ENCODE measurements at places on chromosomes 7 and 10. TPM values are rescaled to one million over a fixed set of nuclear protein-coding genes. Genes with fewer than 3 reads are reported as not detected.

The PAPOLB gene
- total RNA-seq = not detected

- DNase-seq = no peak
These were observed 1.2 kb upstream of the LRMDA start for GRCh38 chr10:75430000-75430763.

DNA sequence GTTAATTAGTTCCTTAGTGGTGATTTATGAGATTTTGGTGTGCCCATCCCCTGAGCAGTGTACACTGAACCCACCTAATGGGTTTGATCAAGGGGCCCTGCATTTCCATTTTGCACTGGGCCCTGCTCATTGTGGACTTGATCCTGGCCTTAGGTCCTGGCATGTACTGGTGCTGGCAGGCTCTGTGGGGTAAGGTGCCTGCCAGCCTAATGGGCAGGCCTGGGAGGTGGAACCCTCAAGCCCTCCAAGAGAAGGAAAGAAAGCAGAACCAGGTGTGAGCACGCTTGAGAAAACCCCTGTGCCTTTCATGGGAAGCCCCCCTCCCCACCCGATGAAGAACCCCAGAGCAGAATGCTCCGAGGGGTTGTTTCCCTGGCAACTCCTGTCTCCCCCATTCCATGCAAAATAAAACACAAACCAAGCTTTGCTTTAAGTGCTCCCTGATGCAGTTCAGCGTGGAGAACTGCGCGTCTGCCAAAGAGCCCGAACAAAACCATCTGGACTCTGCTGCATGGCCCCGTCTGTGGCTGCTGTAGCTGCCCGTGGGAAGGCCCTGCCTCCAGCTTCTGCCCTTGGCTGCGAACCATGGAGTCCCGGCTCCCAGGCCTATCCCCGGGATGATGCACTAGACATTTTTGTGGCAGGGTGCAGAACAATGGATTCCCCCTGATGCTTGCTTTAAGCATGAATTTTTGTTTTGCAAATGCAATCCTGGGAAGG is 123.3 kb downstream of the PRPF18 start:
- DNase-seq = no peak

- DNase-seq = no peak
These were observed 220.4 kb downstream of the DOCK4 start for GRCh38 chr7:111985798-111986197.

- no peak for DNase-seq
These were observed 92.4 kb downstream of the GLI3 start for GRCh38 chr7:42144604-42145003.

The SGCE gene
- total RNA-seq = 0.55 TPM

GRCh38 chr7:158758586-158759244 is 54.1 kb upstream of the NCAPG2 start:
- DNase-seq = no peak

DNA sequence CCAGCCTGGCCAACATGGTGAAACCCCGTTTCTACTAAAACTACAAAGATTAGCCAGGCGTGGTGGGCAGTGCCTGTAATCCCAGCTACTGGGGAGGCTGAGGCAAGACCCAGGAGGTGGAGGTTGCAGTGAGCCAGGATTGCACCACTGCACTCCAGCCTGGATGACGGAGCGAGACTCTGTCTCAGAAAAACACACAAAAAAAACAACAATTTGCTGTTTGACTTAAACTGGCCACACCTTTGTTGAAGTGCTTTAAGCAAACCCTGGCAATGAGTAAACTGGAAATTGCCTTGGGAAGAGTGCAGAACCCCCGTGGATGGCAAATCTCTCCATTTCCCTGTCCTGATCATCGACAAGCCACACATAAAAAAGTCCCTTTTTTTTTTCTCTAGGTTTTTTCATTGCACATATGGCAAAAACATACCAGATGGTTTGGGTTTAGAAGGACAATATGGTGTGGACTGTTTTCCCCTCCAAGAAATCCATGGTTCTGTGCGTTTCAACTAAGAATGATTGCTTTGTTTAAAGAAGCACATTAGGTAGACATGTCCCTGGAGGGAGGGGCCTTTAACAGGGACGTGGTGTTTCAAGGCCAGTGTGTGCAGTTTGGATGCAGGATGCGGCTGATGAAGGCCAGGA is 76.9 kb downstream of the NRP1 start:
- no peak for DNase-seq

DNA sequence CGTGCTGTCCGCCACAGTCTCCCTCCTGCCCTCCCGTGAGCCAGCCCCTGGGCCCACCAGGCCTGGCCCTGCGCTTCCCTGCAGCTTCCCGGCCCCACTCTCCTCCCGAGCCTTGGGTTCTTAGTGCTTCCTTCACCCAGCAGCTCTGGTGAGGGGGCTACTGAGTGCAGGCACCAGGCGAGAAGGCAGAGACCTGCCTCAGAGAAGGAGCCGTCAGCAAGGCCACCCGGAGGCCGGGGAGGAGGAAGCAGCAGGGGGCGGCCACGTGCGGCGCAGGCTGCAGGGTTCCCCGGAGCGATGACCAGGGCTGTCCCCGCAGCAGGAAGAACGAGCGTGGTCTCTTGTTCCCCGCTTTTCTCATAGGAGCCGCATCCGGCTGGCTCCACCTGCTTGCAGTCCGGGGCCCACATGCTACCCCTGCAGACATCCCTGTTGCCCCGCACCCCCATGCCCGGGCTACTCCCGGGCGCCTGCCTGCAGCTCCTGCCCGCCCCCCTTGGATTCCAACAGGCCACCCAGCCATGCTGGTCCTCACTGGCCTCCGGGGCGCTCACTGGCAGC is 20.5 kb downstream of the YKT6 start:
- DNase-seq = no peak

The GPR146 gene
- 10.1 TPM for total RNA-seq

The CCL24 gene
- total RNA-seq = not detected

The ERV3-1 gene
- total RNA-seq = 18.4 TPM

The KIAA1549 gene
- 0.06 TPM for total RNA-seq

GRCh38 chr10:103648251-103648635 is 154.7 kb downstream of the NEURL1 start:
- DNase-seq = no peak

The CPA4 gene
- not detected for total RNA-seq

The STOX1 gene
- total RNA-seq = 0.35 TPM

GRCh38 chr7:90717296-90718060 is 121.4 kb downstream of the CDK14 start:
- no peak for DNase-seq

The ZNF239 gene
- 6.2 TPM for total RNA-seq

DNA sequence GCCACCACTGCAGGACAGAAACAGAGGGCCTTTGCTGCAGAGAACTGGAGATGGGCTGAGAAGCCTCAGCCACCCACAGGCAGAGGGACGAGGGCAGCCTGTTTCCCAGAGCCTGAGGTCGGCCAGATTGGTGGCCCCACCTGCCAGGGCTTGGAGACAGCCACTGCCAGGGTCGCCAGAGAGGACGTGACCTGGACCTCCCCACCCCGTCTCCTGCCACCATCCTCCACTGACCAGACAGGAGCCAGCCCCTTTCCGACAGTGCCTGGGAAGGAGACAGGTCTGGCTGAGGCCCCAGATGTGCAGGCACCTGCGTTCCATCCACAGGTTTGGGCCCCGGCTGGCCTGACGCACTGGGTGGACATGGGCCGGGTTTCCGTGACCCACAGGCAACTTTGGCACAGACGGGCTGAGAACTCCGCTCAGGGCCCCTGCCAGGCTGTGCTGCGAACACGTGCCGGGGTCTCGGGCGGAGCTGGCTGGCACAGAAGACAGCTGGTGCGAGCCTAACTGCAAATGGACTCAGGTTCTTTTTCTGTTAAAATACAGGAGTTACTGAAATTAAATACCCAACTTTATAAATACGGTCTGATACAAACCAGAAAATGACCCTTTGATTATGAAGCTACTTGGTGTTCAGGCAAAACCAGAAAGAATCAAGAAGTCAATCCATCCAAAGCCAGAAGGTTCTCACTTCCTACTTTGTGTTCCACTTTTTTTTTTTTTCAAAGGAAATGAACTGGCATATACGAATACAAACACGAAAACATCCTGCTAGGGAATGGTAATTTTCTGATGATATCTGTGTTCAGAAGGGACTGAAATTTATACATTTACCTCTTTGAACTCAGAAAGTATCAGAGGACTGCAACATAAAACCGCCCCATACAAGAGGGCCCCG is 6.9 kb downstream of the COX19 start:
- DNase-seq = no peak

The PDK4 gene
- 0.35 TPM for total RNA-seq

The SRGN gene
- 133 TPM for total RNA-seq

DNA sequence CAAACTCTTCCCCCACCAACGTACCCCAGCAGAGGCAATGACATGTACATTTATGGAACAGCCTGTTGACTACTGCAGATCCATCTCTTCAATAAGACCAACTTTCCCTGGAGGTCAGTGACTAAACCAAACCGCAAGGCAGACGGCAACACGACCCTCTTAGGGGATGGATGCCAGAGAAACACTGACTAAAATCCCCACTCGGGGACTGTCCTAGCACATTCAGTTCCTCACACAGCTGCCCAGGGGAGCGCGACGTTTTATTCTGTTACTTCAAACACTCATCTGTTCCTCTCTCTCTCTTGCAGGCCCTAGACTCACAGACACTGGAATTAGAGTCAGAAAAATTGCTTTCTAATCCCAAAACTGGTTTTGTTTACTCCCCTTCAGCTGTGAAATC is 146.5 kb upstream of the PRSS1 start:
- no peak for DNase-seq

DNA sequence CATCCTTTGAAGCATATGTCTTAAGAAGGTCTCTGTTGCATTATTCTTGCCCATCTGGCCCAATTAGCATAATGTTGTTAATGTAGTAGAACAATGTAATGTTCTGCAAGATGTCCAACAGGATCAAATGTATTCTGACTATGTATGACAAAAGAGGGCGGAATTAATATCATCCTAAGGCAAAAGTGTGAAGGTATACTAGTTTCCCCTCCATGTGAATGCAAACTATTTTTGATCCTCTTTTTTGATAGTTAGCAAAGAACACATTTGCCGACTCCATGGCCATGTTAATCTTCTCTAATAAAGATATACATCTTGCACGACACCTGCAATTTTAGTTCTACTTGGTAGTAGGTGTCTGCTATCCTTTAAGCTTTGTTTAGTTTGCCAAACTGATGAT is 157.6 kb downstream of the ATRNL1 start:
- DNase-seq = no peak

DNA sequence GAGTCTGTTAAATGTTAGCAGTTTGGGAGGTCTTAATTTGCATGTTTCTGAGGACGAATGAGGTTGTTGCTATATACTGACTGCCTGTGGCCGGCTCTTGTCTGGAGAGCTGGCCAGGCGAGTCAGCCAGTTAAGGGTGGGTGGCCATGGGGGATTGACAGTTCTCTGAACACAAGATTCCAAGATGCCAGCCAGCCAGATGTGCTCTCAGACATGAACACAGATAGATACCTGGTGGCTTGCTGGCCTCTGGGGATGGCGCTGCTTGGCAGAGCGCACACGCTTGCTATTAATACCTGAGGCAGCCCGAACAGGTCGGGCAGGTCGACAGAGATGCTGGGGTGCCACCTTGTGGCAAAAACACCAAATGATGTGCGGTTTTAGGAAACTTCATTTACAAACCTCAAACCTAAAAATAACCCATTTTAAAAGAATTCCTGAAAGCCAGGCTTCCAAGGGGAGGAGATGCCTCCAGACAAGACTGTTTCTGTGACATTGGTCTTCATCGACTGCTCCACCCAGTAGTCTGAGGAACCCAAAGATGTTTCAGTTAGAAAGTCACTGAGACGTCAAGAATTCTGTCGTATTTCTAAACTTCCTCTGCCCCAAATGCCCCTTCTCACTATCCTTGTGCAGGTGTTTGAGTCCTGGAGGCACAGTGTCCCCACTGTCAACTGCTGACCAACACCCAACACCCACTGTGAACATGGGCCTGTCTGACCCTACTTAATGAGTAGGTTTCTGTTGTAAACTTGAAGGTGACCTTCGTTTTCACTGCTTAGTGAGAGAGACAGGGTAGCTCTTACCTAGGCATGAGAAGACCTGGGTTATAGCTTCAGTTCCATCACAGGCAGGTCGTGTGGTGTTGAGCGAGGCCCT is 123.4 kb downstream of the NT5C2 start:
- peak; percentile 69 for DNase-seq

DNA sequence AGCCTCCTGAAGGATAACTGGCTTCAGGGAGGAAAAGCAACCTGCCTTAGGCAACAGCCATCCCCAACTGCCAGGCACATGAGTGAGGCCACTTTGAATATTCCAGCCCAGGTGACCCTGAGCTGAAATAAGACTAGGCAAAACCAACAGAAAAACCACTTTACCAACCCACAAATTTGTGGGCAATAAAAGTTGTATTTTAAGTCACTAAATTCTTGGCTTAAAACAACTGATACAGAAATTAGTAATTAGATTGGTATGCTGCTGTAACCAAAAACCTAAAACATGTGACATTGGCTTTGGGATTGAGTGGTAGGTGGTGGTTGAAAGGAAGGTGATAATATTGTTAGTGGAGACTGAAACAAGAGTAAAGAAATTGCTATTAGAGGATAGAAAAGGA is 39.9 kb downstream of the ABCB4 start:
- no peak for DNase-seq

DNA sequence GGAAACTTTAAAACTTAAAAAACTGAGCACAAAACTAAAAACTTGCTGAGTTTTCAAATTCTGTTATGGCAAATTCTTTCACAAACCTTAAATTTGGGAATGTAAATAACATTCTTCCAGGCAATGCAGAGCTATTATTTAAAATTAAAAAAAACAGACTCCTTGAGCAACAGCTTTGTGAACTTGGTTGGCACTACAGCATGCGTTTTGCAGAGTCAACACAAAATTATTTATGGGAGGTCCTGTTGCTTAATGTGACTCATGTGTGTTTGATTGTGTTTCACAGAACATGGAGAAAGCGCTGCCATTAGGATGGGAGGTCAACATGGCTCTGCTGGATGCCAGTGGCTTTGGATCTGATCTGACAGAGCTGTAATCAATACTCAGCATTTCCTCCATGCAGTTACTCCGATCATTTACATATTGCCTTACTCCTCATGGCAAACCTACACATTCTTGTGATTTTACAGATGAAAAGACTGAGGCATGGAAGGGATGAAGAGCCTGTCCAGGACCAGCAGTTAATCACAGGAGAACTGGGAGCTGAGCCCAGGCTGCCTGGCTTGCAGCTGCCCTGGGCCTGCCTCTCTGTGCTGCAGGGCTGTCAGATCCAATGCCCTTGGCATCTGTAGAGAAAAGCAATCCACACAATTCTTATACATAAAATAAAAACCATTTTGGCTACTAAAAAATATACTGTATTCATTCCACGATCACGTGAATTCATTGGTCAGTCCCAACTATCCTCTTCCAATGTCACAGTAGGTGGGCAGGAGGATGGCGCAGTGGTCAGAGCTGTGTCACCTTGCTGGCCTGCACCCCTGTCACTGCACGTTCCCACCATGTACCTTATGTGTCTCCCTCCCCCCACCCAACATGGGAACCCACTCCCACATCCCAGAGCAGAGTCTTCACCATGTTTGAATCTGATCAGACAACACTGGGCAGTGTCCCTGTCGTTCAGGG is 200.9 kb downstream of the CXCL12 start:
- no peak for DNase-seq

- DNase-seq = no peak
These were observed 85.4 kb upstream of the NPTX2 start for GRCh38 chr7:98531717-98532116.

- no peak for DNase-seq
These were observed 4.6 kb downstream of the TECTB start for GRCh38 chr10:112287844-112288243.

Measured in CD4-positive, alpha-beta memory T cell (primary cell).